ENCODE measurements at places on chromosomes 3 and 15.

- DNase-seq, result no peak
Observed at GRCh38 chr15:93289941-93290617, 201.1 kb upstream of the RGMA start.

GRCh38 chr3:60135474-60135873 is 1085.6 kb upstream of the CFAP20DC start:
- no peak for DNase-seq

- DNase-seq, result no peak
Observed at GRCh38 chr3:111802700-111803099, 56.4 kb upstream of the PHLDB2 start.

DNA sequence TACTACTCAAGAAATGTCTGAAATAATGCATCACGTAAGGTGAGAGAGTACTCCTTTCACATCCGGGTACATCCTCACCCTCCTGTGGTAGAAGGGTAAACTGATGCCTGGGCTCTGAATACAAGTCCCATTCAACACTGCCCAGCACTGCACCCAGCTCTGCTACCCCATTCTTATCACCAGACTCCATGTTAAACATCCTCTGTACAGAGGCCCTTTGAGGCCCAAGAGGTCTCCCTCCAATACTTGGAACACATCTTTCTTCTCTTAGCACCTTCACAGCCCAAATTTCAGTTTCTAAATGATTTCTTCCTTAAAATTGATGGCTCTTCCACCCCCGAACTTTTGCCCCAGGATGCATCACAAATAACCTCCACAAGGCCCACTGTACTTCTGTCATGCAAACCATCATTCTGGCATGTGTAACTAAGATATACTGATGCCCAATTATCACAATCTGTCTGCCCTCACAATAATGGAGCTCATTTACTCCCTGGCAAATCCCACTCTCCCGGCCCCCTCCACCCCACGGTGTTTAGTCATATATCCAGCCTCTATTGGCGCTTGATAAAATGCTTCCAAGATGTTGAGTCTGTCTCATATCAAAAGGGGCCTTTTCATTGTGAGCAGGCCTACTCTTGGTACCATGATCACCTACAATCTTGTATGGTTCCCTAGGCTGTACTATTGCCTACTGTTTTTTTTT is 12.6 kb upstream of the GPX1 start:
- DNase-seq, result no peak

DNA sequence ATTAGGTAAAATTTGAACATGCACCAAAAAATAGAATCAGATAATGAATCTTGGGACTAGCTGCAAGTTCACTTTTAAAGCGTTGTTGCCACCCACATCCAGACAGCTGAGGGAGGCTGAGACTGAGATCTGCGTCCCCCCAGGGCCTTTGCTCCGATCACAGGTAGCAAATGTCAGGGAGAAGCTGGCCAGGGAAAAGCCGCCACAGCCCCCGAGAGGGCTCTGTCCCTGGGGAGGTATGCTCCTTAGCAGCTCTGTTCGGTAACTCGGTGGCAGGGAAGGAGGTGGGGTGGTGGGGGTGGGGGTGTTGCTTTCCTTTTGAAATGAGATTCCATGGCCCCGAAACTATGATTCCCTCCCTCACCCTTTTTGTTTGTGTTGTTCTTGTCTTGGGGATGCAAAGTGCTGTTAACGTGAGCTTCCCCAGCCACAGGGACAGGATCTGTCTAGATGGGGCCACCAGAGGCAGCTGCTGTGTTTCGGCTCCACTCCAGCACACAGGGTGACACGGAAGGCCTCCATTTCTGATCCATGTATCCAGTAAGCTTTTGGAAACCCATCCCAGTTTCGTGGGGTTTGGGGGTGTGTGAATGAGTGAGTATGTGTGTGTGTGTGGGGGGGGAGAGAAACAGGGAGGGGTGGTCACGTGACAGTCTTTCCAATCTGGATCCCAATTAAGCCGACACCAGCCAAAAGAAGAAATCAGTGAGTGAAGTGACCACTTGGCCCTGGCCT is 1.1 kb upstream of the MINAR1 start:
- no peak for DNase-seq

GRCh38 chr3:48931944-48932580 is 13.4 kb downstream of the ARIH2 start:
- DNase-seq, result no peak

GRCh38 chr3:182399978-182400737 is 393.1 kb upstream of the ATP11B start:
- no peak for DNase-seq

- DNase-seq, result no peak
Observed at GRCh38 chr3:26963361-26963743, 340.8 kb downstream of the LRRC3B start.

DNA sequence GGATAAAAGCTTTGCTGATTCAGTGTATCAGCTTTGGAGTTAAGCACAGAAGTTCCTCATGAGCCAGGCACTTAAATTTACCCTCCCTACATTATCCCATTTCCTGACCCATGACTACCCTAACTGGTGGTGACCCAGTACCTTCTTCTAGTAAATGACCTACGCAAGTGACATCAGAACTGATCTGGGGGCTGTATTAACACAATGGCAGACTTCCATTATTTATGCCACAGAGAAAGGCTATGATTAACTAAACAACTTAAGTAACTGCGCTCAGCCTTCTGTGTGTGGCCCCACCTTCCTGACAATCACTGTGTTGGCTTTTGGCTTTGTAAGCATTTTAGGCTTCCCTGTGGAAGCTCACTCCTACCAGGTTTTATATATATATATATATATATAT is 1.9 kb downstream of the MB21D2 start:
- no peak for DNase-seq

DNA sequence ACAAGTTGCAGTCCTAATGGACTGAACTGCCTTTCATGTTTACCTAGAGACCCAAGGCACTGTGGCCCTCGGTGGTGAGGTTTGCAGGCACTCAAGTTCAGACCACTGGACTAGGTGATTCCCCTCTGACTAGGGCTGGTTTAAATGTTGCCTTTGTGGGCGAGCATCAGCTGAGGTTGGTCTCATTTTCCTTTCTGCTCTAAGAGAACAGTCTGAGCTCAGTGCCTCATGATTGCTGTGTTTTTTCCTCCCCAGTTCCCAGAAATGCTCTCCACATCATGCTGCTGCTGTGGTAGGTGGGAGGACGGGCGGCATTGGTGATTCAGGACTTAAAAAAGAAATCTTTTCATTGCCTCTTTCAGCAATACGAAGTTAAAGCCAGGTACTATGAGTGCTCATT is 237.2 kb downstream of the MBNL1 start:
- DNase-seq, result no peak

GRCh38 chr3:149362366-149362765 is 15.1 kb downstream of the TM4SF1 start:
- no peak for DNase-seq

- DNase-seq, result no peak
Observed at GRCh38 chr3:176208283-176208682, 989.0 kb downstream of the TBL1XR1 start.

GRCh38 chr3:180466401-180467011 is 135.5 kb upstream of the TTC14 start:
- DNase-seq, result no peak

- peak; percentile 26 for DNase-seq
Observed at GRCh38 chr15:70095408-70096214, 2.1 kb downstream of the TLE3 start.

- DNase-seq, result no peak
Observed at GRCh38 chr3:59688636-59689035, 638.8 kb upstream of the CFAP20DC start.

GRCh38 chr3:100500320-100500880 is 8.0 kb downstream of the TMEM45A start:
- no peak for DNase-seq

DNA sequence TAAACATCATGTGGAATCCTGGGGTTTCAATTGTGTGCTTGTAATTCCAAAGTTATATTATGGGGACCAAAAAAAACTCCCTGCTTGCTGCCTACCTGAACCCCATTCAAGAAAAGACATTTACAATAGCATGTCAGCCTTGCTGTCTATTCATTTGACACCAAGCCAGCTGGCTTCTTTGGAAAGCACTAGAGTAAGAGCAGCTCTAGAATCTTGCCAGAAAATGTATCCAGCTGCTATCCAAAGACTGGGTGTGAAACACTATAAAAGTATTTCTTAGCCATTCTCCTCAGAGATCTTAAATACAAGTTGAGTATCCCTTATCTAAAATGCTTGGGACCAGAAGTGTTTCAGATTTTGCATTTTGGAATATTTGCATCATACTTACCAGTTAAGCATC is 87.4 kb downstream of the RAD18 start:
- DNase-seq, result no peak

- DNase-seq, result no peak
Observed at GRCh38 chr3:57647292-57647940, 45.5 kb downstream of the DENND6A start.

DNA sequence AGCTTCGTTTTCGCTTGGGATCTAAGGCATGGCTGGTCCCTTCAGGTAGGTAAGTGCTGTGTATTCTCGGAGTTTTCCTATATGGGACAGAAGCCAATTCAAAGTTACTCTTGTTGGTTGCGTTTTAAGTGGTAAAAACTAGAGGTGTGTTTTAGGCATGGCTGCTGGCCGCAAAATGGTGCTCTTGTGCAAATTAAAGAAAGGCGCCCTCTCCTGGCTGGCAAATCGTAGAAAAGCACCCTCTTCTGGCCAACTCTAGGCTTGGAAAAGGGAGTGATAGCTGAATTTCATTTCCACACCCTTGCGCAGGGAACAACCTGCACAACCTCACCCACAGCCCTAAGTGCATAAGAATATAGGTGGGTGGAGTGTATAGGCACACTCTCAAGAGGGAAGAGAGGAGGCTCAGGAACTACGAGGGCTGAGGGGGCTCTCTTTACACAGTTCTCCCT is 23.5 kb downstream of the DRD3 start:
- no peak for DNase-seq

- DNase-seq, result no peak
Observed at GRCh38 chr3:169264711-169265110, 398.8 kb downstream of the MECOM start.

DNA sequence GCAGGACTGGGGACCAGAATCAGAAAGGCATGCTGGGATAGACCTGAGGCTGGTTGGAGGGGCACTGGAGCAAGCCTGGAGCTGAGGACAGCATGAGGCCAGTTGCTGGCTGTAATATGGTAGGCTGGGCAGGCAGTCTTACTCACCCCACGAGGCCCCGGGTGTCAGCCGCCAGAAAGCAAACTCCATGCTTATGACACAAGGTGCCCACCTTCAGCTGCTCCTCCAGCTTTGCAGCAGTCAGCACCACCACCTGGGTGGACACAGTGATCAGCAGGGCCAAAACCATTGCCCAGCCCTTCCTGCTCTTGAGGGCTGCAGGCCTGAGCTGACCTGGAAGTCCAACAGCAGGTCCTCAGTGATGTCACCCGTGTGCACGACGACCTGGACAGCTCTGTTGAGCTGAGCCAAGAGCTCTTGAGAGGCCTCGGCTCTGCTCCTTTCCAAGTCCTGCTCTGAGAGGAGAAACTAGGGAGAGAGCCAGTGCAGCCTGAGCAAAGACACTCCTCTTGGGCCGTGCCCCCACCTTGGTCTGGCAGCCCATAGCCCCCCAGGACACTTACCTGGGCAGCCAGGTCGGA is 747 bp downstream of the UBA7 start:
- DNase-seq, result no peak

DNA sequence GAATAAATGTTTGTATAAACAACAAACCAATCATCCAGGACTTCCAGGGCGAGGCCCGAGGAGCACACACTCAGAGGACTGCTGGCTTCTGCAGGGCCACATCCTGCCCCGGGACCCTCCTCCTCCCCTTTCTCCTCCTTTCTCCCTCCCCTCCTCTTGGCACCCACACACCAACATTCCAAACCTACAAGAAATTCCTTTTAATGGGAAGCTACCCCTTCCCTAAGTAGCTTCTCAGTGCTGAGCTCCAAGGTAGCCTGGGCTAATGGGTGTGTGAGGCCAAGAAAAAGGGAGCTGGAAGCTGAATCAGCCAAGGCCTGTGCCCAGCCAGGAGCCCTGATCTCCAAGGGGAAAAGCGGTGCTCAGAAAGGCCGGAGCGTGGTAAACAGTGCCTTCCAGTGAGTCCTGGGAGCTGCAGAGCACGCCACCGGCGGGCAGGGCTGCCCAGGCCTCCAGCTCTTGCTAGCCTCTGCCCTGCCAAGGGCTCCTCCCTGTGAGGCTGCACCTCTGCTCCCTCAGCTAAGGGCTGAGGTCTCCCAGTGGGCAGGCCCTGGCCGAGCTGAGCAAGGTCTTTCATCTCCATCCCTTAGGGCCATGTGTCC is 3.9 kb downstream of the ITIH3 start:
- DNase-seq, result no peak

GRCh38 chr3:12970684-12971083 is 102.5 kb downstream of the IQSEC1 start:
- no peak for DNase-seq

DNA sequence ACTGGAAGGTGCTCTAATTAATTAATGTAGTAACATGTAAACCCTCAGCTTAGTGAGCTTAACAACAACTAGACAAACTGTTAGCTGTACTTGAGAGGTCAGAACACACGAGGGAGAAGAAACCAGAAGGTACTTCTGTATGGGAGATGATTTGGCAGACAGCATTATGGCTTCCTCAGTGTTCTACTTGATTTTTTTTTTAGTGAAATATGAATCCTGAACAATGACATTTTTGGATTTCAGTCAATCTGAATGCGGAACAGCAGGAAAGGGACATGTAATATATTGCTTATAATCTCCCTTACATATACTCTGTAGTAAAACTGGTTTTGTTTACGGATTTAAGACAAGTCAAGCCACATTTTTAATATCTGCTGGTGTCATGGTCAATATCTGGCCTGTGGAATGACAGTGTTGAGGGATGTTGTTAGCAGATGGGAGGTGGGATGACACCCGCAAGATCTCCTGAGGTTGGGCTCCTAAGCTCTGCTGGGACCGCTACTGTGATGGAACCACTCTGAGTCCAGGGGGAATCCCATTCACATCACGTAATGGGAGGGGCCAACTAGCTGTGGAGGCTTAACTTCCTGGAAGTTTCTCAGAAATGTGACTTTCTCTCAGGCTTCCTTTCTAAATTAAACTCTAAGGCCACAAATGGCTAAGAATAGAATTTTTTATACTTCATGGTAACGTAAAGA is 18.7 kb downstream of the TNFAIP8L3 start:
- DNase-seq, result no peak

- no peak for DNase-seq
Observed at GRCh38 chr15:97319291-97319690, 641.2 kb upstream of the ARRDC4 start.

DNA sequence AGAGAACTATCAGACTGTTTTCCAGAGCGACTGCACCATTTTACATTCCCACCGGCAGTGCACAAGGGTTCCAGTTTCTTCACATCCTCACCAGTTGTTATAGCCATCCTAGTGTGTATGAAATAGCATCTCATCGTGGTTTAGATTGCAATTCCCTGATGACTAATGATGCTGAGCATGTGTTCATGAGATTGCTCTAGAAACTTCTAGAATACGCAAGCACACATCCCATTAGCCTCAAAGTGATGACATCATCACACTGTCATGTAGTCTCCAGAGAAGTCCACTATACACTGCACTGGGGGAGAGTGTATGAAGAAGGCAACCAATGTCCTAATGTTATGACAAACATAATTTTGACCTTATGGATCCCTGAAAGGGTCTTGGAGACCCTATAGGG is 30.1 kb downstream of the FBLN2 start:
- no peak for DNase-seq

- no peak for DNase-seq
Observed at GRCh38 chr15:93223803-93224202, 134.8 kb upstream of the RGMA start.
